ENCODE measurements at places on chromosomes 11 and 22.

GRCh38 chr22:22986008-22986407, 84.3 kb upstream of the GNAZ start:
- no peak for DNase-seq

GRCh38 chr22:48819961-48820360, 1007.7 kb downstream of the BRD1 start:
- no peak for DNase-seq

DNA sequence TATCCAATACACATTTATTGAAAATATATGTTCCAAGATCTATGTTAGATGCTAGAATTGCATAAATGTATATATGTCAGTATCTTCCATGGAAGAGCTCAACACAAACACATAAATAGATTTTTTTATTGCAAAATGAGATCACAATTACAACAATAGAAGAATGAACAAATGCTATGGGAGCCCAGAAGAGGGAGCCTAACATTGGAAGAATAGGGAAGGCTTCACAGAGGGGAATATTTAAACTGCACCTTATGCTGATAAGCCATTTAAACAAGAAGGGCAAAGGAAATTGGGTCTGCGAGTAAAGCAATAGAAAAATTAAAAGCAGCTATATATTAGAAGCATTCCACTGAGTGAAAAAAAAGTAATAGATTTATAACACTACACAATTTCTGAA, 96.1 kb upstream of the LRRC55 start:
- DNase-seq: no peak

GRCh38 chr22:19478901-19479354, at the start of gene UFD1:
Gene UFD1, minus strand, starts transcription at chr22:19479193. Its CDS starts 108 bp downstream, at chr22:19479085.
- DNase-seq: no peak

DNA sequence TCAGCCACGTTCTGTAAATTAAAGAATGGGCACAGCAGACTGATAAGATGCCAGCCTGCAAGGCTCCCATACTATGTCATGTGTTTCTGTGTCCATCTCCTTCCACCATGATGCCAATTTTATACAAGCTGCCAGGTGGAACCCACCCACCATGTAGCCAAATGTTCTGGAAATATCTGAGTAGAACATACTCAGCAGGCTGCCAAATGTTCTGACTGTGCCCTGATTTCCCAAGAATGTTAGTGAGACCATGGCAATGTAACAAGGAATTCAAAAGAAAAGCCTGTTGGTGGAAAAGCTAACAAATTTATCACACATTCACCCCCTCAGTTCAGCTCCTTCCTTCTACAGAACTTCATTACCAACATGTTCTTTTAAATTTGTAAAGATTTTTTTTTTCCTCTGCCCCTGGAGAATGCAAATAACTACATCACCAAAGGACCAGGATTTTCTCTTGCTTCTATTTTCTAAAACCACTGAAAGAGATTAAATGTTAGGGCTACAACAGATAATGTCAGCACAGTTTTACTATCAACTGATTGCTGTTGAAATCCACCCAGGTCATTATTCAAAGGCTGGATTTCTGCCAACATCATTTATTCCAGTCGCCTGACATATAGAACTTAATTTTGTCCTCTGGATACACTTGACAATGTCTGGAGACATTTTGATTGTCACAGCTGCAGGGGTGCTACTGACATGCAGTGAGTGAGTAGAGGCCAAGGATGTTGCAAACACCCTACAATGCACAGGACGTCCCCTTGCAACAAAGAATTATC, 3.1 kb downstream of the DMC1 start:
- DNase-seq: no peak

- no peak for DNase-seq
Observed at GRCh38 chr11:33412241-33412640, 155.1 kb downstream of the HIPK3 start.

- DNase-seq: no peak
Observed at GRCh38 chr11:64524534-64525042, 66.4 kb upstream of the SLC22A12 start.

- DNase-seq: no peak
Observed at GRCh38 chr11:134512571-134513538, 100.8 kb upstream of the B3GAT1 start.

DNA sequence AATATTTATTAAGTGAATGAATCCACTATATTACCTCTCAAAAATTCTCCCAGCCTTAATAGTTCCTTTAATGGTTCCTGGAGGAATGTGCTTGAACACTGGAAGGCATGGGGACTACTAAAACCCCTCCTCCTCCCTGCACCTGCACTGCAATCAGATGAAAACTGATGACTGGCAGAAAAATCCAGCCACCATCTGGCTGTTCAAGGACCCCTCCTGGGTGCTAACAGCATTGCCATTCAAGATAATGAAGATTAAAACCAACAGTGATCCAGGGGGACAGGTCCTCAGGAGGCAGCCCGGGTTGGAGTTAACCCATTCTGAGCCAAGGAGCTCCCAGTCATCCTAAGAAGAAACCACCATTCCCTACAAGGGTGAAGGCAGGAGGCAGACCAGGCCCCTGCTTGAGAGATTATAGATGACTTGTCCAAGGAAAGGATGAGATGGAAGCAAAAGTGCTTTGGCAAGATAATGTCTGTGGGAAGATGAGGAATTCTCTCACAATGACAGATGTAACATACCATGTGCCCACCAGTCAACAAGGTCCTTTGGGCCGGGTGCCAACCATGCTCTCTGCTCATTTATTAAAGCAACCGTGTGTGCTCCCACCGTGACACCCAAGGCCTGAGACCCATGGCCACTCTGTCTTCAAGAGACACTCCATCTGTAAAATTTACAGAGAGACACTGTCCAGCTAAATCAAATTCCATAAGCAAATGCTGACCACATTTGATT, 90.6 kb downstream of the LARGE1 start:
- no peak for DNase-seq

DNA sequence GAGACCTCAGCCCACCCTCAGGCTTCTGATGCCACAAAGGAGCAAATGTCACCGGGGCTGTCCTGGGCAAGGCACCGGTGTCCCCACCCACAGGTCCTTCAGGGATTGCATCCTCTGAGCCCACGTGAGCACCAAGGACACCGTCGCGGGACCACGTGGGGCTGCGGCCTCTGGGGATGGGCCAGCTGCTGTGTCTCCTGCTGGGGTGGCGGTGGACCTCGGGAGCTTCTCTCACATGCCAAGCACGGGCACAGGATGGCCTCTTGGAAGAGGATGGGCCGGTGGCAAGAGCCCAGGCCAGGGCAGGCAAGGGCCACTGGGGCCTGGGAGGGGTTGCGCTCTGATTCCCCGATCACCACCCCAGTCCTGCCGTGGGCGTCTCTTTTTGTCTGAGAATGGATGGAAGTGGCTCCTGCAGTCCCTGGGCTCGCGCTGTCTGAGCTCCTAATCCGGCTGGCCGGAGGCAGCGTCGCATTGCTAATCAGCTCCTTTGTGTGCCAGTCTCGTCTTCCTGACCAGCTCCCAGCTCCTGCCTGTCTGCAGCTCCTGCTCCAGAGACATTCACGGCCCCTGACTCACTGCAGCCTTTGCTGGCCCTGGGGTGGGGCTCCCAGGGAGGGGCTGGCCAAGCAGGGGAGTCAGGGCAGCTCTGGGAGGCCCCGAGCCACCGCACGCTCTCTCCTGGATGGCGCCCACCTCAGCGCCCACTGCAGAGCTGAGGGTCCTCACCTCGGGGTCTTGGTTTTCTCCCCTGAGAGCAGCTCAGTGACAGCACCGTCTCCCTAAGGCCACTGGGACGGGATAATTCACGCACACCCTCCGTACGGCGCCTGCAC, 146.7 kb downstream of the CTTN start:
- no peak for DNase-seq

- no peak for DNase-seq
Observed at GRCh38 chr22:10961043-10961860, 4566.7 kb upstream of the OR11H1 start.

GRCh38 chr11:72932132-72932570, 117.9 kb downstream of the ATG16L2 start:
- no peak for DNase-seq

GRCh38 chr22:49021926-49022815, 805.5 kb downstream of the BRD1 start:
- no peak for DNase-seq

DNA sequence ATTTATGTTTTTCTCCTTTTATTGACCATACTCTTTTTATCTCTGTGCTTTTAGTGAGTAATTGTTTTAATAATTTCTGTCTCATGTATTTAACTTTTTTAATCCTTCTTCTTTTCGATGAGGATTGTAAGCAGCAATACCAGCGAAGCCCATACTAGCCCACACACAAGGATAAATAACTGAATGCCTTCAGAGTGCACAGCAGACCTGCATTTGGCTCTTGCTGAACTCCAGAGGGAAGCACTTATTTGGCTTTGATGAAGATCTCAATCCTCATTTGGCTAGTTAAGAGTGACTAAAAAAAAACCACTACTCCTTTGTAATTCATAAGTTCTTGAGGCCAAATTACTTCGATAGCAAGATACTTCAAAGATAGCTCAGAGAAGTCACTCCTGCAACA, 293.3 kb downstream of the METTL15 start:
- no peak for DNase-seq

GRCh38 chr11:18588297-18589252, at the start of gene UEVLD:
Gene UEVLD, minus strand, starts transcription at chr11:18588734. Its CDS starts 80 bp downstream, at chr11:18588654.
- DNase-seq: no peak

DNA sequence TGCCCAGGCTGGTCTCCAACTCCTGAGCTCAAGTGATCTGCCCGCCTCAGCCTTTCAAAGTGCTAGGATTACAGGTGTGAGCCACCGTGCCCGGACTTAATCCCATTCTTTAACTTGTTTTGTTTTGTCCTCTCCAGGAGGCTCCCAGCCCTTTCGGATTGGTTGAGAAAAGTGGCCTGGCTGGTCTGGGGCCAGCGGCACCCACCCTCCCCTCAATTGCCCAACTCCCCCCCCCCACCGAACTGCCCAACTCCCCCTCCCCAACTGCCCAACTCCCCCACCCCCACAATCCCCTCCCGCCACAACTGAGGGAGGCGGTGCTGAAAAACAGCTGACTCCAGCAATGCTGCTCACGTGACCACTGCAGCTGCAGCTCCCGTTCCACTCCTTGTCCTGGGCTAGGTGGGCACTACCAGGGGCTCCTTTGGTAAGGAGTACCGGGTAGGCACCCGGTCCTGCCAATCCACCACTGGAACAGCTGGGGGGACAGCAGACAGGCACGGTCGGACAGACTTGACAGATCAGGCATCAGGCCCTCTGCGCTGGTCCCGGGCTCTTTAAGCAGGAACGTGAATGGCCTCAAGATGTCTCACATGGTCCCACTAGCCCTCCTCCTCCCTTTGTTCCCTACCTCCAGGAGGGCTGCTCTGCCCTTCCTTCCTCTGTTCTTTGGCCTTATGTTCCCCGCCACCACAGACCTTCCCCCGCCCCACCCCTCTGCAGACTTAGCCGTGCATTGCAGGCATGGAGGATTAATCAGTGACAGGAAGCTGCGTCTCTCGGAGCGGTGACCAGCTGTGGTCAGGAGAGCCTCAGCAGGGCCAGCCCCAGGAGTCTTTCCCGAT, at the start of gene TCN2:
Gene TCN2, plus strand, starts transcription at position 720 of the 845 bp plus-strand sequence. CDS start 158 bp downstream, outside the sequence.
- no peak for DNase-seq

DNA sequence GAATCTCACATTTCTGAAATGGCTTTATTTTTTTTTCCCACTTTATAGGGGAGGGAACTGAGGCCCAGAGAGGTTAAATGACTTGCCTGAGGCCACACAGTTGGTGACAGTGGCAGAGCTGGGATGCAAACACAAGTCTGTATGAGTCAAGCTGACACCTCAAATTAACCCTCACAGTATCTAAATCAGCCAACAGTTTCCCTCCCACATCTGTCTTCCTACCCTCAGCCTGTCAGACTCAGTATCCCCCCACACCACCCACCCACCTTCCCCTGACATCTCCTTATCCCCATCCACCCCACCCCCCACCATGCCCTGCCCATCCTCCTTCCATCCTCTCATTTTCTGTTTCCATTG, 95.2 kb downstream of the TP53I11 start:
- DNase-seq: no peak

- DNase-seq: no peak
Observed at GRCh38 chr22:41762980-41763779, 37.3 kb upstream of the CCDC134 start.

GRCh38 chr11:109374441-109374840, 47.5 kb upstream of the C11orf87 start:
- no peak for DNase-seq

- DNase-seq: no peak
Observed at GRCh38 chr22:30185129-30185528, 61.4 kb downstream of the LIF start.

- DNase-seq: no peak
Observed at GRCh38 chr11:47587723-47588326, 1.3 kb downstream of the FAM180B start.

DNA sequence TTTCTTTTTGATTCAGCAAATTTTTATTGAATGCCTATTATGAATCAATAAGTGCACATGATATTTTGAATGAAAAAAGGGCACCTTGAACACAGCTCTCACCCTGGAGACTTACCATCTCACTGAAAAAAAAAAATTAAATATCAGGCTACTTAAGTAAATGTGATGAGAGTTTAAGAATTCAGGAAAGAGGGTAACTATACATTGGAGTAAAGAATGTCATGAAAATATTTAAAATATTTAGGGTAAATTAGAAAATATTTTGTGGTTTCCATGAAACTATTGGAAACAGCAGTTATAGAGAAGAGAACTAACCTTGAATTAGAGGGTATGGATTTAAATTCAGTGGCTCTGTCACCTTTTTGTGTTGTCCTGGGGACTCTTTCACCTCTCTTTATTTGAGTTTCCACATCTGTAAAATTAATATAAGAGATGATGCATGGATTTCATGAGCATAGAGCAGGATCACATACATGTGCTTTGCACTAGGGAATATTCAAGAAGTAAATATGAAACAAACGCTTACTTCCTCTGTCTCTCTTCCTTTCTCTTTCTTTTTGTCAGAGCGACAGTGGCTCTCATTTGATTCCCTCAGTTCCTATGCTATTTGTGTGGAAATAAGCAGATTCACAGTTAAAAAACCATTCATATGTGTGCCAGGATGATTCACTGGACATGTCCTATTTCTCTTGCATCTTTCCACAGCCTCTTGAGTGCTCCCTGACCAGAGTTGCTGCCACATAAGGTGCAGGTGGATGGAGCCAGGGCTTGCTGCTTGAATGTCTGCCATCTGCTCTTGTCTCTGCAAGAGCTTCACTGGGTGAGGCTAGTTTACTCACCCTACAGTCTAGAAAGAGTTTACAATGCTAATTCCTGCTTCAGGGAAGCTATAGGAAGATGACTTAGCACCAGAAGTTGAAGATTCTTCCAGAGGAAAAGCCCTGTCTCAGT, 533.1 kb downstream of the ETS1 start:
- DNase-seq: no peak

DNA sequence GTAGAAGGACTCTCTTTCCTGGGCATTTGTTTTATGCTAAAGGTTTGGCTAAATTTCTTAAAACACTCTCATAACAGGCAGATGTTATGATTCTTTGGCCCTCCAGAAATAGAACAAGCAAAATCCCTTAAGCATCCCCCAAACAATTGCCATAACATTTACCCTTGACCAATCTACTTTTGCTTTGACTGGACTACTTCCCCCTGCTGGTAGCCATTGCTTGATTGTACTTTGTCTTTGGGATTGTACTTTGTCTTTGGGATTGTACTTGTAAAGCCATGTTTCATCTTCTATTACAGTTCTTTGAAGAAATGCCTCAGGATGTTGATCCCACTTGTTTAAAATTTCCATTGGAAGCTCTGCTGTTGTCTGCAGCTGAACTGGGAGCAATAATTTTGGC, 53.3 kb upstream of the GLYAT start:
- DNase-seq: no peak
